RCC 7860 (cell line): ENCODE measurements at places on chromosomes 7 and 10.

DNA sequence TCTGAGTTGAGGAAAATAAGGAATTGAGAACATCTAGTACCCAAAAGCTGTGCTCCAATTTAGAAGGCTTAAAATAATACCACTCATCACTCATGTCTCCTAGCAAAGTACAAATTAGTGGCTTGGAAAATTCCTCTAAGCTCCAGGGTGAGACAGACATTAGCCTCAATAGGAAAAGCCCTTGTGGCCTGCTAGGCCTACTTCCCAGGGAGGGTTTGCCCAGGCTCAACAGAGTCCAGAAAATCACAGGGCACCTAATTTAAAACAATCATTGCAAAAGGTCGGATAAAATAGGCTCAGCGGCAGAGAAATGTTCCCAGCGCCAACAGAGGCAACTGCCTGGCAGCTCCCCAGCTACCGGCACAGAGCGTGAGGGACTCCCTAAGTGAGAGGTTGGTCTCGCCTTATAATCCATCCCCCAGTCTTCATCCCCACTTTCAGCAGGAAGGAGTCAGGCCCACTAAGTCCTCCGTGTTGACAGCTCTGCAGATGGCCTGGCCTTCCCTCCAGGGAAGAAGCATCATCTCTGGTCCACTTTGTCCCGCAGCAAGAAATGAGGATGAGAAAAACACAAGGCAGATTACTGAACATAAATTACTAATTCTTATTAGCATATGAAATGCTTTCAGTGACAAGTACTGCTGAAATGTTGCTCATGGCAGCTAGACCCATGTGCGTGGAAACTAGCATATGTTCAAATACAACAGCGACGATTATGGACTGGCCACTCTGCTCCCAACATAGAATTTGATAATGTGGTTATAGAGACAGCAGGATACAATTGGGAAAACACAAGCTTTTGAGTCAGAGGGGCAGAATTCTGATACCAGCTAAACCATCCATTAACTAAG is 1177.7 kb upstream of the AUTS2 start:
- DNase-seq = no peak

DNA sequence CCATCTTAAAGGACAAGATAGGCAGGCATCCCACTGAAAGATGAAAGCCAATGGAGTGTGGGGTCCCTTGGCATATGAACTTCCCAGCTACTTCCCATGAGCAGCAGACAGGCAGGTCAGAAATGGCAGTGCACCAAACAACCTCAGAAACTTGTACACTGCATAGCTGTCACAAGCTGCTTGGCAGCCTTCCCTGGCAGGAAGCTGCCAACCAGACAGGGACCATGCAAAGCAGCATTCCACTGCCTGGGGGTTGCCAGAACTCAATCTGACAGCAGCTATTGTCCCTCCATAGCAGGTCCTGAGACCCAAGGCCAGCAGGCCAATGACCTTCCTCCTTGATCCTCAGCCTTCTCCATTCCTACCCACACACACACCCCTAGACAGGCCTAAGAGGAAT is 139.5 kb downstream of the PLCE1 start:
- no peak for DNase-seq

- no peak for DNase-seq
These were observed 39.5 kb downstream of the AGK start for GRCh38 chr7:141590666-141591065.

- no peak for DNase-seq
These were observed 275.1 kb upstream of the FZD1 start for GRCh38 chr7:90988996-90989765.

DNA sequence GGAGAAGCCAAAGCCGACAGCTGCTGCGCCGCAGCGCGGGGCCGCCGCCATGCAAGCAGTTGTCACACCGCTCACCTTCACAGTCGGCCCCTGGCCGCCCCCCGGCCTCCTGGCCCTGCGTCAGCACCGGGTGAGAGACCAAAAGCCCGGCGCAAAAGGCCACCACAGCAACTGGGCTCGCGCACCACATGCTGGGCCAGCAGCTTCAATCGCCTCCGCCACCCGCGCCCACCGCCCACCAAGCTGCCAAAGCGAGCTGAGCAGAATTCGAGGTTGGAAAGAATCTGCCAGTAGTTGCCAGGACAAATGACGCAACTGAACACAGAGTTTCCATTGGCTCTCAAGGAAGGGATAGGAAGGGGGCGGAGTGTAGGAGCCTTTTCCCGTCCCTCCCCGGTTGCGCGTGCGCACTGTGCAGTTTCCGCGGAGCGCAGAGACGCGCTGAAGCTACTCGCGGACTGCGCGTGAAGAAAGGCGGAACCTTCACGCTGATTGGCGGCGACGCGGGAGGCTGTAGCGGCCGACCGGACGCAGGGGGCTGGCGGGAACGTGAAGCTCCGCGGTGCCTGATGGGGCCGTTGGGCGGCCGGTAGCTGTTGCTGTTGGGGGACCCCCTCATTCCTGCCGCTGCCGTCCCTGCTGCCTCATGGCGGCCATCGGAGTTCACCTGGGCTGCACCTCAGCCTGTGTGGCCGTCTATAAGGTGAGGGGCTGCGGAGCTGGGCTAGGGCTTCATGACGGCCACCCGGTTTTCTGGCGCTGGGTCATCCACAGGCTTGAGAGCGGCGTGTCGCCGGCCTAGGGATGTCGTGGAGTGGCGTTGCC is at the start of the genes CDNF, HSPA14 and MSANTD7:
Gene CDNF, minus strand, starts transcription at position 281 of the 825 bp plus-strand sequence. Its CDS starts 91 bp downstream, at position 190.
Gene HSPA14, plus strand, starts transcription at position 550 of the 825 bp plus-strand sequence. Its CDS starts 97 bp downstream, at position 647.
Gene MSANTD7, plus strand, starts transcription at position 550 of the 825 bp plus-strand sequence. CDS start 3,979 bp downstream, outside the sequence.
- peak; percentile 96 for DNase-seq

DNA sequence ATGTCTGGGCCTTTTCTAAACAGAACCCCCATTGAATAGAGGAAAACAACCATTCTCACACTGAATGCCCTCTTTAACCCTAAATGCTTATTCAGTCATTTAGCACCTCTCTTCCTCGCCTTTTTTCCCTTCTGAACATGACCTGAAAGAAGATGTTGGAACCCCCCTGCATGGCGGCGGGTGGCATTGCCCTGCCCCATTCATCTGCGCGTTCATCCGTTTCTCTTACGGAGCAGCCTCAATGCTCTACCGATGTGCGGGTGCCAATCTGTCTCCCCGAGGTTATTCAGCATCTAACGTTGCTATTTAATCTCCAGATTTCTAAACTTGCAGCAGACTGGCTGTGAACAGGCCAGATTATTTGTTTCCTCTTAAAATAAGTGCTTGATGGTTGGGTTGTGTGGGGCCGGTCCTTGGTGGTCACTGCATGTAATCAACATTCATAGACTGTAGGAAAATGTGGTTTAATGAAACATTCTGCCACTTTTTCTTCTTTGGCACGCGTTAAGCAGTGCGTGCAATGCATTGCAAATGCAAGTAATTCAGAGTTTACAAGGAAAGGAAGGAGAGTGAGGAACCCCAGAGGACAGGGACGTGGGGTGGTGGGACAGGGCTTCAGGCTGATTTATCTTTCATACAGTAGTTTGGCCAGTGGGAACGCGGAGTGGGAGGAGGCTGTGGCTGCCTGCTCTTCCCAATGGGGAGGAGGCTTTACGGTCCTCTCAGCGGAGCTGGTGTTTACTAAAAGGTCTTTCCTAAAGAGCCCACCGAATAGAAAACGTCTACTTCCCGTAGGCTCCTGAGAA is 286.7 kb downstream of the DPP6 start:
- DNase-seq = no peak

- no peak for DNase-seq
These were observed 87.5 kb upstream of the GATA3 start for GRCh38 chr10:7967035-7967434.

- DNase-seq = no peak
These were observed 6.2 kb upstream of the MRC1 start for GRCh38 chr10:17802976-17803375.
